A673 (cell line): ENCODE measurements at places on chromosomes 5 and 9. TPM values are rescaled to one million over a fixed set of nuclear protein-coding genes. Genes with fewer than 3 reads are reported as not detected.

OLFM1 gene
- 278 and 308 TPM in 2 replicates for total RNA-seq

PCDHA2 gene
- 0.06 and 0.15 TPM in 2 replicates for total RNA-seq

CD14 gene
- total RNA-seq, result 0.41 and 0.48 TPM in 2 replicates

TMEM174 gene
- not detected in 2 replicates for total RNA-seq

MAMDC2 gene
- total RNA-seq, result not detected in 2 replicates

PCDHB3 gene
- 2.6 and 4.9 TPM in 2 replicates for total RNA-seq

LRRC26 gene
- not detected in 2 replicates for total RNA-seq

ARHGEF37 gene
- total RNA-seq, result 0.64 and 1.7 TPM in 2 replicates

MYMK gene
- not detected in 2 replicates for total RNA-seq

EIF4E1B gene
- not detected in 2 replicates for total RNA-seq

LTC4S gene
- 0.58 and 1.5 TPM in 2 replicates for total RNA-seq

WNT8A gene
- not detected in 2 replicates for total RNA-seq

PTGER4 gene
- 2.1 and 2.5 TPM in 2 replicates for total RNA-seq

ADRB2 gene
- not detected in 2 replicates for total RNA-seq

TSSK1B gene
- not detected in 2 replicates for total RNA-seq
